NCI-H1417 (cell line): ENCODE measurements at places on chromosomes 1 and 21.

DNA sequence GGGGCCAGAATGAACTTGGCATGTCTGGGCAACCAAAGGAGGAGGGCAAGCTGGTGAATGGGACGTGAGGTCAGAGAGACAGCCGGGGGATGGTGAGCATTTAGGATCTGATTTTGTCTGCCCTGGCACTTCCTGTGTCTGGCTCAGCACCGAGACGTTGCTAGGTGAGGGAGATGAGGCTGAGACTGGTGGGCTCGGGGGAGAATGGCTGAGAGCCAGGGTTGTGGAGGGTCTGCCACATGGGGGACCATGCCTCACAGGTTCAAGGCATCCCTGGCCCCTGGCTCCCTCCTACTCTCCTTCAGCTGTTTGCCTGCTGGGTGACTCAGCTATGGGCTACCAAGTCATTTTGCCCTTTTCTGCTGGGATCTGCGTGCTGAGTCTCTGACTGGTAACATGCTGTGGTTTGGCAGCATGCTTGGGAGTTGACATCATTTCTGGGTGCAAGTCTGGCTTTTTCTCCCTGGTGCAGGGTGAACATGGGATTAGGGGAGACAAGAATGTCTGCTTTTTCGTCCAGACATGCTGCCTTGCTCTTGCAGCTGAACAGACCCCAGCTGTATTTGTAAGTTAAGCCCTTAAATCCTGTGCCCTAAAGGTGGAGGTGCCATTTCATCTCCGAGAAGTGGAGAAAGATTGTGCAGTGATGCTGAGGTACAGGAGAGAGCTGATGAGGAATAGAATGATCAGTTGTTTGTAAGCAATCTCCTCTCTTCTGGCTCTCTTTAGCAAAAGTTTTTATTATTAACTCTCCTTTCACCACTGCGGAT lies 17.6 kb downstream of the GALNT2 start:
- DNase-seq, result no peak

GRCh38 chr1:69475021-69475420 lies 92.7 kb upstream of the LRRC7 start:
- DNase-seq, result no peak

DNA sequence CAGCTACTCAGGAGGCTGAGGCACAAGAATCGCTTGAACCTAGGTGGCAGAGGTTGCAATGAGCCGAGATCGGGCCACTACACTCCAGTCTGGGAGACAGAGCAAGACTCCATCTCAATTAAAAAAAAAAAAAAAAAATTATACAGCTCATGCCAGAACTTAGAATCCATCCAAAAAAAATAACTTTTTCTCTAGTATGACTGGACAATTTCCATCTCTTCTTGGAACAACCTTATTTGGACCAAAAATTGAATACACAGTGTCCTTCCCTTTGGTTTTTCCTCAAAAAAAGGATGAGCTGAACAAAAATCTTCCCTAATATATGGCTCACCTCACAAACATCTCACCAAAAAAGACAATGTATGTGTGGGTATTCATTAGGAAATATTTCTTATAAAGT lies 73.7 kb downstream of the TOR3A start:
- no peak for DNase-seq

DNA sequence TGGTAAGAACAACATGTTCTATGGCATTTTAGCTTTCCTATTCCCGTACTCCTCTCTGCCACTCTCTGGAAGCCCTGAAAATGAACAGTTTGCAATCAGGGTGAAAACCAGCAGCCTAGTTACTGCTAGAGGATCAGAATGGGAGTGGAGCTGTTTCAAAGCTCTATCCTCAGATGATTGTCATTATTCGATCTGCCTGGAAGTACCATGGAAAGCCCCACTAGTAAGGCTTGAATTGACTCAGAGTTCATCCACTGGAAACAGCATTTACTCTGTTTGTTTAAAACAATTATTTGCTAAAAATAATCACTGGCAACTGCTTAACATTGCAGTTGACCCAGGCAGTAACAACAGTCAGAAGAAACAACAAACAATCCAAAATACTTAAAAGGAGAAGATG lies 91.2 kb downstream of the USH2A start:
- DNase-seq, result no peak

DNA sequence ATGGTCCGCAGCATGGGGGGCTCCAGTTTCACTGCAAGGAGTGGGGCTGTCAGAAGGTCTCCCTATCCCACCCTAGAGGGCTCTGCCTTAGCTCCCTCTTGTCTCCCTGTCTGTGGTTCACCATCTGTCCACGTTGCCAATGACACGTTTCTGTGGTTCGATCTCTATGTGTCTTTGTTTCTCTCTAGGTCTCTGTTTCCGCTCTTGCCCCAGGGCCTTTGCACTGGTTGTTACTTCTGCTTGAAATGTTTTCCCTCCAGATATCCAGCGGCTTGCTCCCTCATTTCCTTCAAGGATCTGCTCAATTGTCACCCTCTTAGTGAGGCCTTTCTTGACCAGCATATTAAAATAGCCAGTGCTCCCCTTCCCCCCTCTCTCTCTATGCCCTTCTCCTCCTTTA lies 8.5 kb upstream of the MRPS15 start:
- no peak for DNase-seq

DNA sequence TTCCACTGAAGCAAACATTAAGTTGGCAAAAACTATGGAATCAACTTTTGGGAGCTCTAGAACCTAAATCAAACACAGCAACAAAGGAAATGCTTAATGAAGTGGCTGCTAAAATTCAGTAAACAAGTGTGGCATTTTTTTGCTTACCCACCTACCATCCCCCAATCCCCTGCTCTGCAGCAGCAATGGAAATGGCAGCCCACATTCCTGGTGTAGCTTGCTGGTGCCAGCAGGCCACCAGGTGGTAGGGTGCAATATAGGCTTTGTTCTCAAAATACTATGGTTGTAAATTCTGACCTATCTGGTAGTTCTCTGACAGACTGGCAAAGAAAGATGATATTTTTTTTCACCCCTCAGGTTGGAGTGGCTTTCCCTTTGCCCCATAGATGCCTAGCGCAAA lies 42.8 kb downstream of the SHCBP1L start:
- DNase-seq, result no peak

DNA sequence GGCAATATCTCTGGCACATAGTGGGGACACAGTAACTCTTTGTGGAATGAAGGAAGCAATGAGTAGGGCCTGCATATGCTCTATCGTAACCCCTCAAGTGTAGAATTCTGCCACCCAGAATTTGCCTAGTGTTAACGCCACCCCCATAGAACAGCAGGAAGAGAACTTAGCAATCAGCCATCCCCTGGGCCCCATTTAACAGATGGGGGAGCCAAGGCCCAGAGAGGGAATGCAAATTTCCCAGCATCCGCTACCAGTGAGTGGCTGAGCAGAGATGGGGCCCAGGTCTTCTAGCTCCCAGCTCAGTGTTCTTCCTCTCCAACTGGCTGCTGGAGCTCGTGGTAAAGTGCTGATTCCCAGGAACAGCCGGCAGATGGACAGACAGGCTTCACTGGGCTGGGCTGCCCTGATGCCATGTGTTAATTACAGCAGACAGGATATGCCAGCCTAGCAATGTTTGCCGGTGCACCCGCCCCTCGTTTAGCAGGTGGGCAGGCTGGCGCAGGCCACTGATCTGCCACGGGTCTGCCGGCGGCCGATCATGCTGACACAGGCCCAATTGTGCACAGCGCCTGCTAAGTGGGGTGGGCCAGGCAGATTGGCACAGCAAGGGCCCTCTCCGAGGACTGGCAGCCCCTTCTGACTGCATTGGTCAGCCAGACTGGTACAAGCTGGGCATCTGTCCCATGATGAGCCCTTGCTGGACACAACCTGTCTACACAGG lies 171.9 kb downstream of the IGSF21 start:
- DNase-seq, result no peak

DNA sequence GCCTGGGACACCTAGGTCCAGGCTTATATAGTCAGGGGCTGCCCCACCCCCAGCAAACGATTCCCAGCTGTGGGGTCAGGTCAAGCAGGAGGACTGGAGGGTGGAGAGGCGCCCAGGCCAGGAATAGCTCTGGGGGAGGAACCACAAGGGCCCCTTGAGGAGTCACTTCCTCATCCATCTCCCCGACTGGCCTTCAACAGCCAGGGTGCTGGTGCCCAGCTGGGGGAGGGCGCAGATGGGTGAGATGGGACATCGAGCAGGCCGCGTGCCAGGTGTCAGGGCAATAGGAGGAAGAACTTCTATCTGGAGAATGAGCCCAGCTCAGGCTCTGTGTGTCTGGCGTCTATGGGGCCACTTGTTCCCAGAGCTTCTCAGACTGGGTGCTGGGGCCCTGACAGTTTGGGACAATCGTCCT lies 208 bp upstream of the MYBPH start:
- no peak for DNase-seq
